ENCODE measurements at places on chromosomes 7 and 10.

DNA sequence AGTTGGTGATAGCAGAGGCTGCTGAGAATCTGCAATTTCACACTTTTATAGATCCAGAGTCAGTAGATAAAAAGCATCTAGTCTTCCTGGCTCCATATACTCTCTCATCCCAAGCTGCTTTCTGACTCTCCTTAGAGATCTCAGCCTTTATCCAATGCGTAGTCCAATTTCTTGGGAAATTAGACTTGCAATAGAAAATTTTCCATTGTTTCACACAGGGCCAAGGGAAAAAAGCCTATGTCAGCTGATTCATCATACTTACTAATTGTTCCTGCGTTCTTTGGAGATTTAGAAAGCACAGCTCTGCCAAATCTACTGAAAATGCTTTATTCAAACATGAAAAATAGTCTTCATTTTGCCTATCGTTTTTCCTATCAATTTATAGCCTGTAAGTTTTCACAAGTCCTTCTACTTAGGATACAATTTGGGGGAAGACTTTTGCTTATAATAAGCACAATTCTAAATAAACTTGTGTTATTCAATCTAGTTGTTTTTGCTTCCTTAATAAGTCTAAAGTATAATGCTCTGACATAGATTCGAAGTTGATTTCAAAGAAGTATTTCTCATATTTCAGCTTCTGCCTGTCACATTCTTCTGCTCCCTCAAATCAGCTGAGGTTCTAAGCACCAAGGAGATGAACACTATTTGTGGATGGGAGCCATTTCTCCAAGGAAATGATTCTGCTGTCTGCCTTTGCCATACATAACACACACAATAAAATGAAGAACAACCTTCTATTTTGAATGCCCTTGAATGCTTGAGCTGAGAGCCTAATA is 165.4 kb downstream of the ADAM12 start:
- DNase-seq, result peak; percentile 49

GRCh38 chr7:144110272-144110671 is 889 bp downstream of the OR2A2 start:
- no peak for DNase-seq

GRCh38 chr10:92291921-92292845 is 1.2 kb downstream of the MARCHF5 start:
- peak; percentile 53 for DNase-seq

- peak; percentile 78 for DNase-seq
Measured at GRCh38 chr7:155962191-155962967, 150.1 kb upstream of the SHH start.

GRCh38 chr10:124279882-124280281 is 138.8 kb downstream of the OAT start:
- no peak for DNase-seq

DNA sequence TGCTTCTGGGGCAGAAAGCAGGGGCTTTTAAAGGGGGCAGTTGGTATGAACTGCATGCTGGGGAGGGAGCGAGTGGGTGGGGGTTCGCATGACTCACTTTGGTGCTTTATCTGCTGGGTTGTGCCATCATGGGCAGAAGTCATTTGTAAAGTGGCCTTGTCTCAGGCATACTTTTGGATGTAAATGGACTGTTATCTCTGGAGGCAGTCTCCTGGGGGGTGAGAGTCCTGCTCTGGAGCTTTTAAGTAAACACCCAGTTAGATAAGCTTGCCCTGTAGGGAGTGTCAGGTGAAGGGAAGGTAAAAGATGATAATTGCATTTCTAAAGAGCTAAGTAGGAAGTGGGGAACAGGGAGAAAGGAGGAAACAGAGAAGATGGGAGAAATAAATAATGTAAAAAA is 1.6 kb upstream of the GSTO1 start:
- DNase-seq, result no peak

DNA sequence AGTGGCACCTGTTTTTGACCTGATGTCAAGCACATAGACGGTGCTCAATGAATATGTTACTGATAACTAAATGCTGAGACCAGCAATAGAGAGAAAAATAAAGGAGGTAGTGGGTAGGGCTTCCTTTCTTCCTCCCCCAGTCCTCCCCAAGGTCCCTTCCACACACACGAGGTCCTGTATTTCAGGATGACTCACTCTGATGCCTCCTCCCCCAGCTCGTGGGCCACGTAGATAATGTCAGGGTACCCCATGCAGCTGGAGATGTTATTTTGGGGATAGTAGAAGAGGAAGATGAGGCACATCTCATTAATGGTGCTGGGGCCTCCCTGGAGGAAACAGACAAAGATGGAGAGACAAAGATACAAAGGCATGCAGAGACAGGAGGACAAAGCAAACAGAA is 17.3 kb downstream of the PRSS58 start:
- no peak for DNase-seq

All from astrocyte of the spinal cord (primary cell).